Fibroblast of lung (primary cell): ENCODE measurements at places on chromosomes 4 and X. TPM values are rescaled to one million over a fixed set of nuclear protein-coding genes. Genes with fewer than 3 reads are reported as not detected.
A peak's percentile ranks its signal among the peaks of the same experiment; 100 is the strongest.

RAB41 gene
- not detected in 2 replicates for total RNA-seq

F11 gene
- total RNA-seq: not detected in 2 replicates

SMPX gene
- total RNA-seq: not detected in 2 replicates

EFNB1 gene
- total RNA-seq: 41.1 and 43.4 TPM in 2 replicates

NAA11 gene
- not detected in 2 replicates for total RNA-seq

AFP gene
- total RNA-seq: under 0.01 and 0.83 TPM in 2 replicates

TMSB15A gene
- total RNA-seq: 3.6 and 4.1 TPM in 2 replicates

RHOXF2 gene
- total RNA-seq: not detected in 2 replicates

PHEX gene
- total RNA-seq: 1.7 and 1.8 TPM in 2 replicates

KDM6A gene
- total RNA-seq: 13.6 and 28.4 TPM in 2 replicates

FHDC1 gene
- total RNA-seq: 0.26 and 0.33 TPM in 2 replicates

DCAF12L2 gene
- under 0.01 TPM in 1 of 2 replicates, not detected in the other for total RNA-seq

DNA sequence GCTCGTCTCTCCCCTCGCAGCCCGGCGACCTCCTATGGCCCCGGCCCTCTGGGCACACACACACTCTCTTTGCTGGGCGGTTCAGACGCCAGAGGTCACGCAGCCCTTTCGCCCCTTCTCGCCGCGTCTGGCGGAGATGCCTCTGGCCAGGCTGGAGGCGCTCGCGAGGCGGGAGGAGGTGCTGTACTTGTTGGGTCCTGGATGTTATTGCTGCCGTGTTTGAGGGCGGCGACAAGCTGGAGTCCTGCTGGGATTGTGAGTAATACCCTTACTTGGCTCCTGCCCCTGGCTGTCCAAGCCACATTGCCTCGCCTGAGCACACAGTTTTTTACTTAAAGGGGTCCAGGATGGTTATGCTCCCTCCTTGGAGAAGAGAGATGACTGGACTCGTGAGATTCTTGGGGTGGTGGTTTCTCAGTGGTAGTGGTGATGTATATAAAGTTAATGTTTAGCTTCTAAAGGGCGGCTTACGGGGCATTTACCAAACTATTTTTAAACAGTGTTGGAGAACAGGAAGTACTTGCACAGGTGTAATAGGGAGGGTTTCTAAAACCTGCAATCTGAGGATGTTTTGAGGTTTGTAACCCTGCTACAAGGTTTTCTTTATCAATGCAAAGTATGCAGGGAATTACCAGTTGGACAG is 572 bp downstream of the USP53 start:
- peak; percentile 93 for DNase-seq

- peak; percentile 45 for DNase-seq
These were observed 2.4 kb downstream of the CORIN start for GRCh38 chr4:47835494-47835893.

DNA sequence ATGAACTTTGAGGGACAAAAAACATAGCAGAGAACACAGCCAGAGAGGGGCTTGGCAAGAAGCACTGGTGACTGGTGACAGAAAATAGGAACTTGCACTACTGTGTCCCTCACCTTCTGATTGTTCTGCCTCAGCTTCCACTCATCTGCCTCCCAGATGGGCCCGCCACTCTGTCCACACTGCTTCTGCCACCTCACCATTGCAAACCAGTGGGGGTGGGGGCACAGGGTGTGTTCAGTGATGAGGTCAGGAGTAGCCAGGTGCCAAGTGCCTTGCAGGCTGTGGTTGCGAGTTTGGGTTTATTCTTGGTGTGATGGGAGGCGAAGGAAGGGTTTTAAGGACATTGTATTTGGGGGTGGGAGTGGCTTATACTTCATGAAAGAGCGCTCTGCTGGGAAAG is 9.1 kb upstream of the UBA1 start:
- no peak for DNase-seq

- no peak for DNase-seq
These were observed 100.2 kb downstream of the TSPAN7 start for GRCh38 chrX:38661561-38661960.

GRCh38 chr4:10098780-10099160 is 17.8 kb downstream of the WDR1 start:
- DNase-seq: peak; percentile 59

DNA sequence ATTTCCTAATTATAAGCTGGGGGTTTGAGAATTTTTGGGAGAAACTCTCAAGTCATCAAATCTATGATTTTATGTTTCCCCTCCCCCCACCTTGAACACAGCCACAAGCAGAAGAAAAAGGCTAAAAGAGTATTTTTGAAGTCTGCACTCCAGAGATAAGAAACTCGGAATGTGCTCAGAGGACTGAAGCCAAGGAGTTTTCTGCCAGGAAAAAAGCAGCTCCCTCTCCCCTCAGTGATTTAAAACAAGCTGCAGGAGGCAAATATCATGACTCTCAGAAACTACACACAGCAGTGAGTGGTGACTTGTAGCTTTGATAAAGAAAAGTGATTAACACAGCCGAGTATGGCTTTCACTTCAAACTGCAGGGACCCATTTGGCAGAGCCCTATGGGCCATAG is 800.2 kb upstream of the FTHL17 start:
- DNase-seq: peak; percentile 4

DNA sequence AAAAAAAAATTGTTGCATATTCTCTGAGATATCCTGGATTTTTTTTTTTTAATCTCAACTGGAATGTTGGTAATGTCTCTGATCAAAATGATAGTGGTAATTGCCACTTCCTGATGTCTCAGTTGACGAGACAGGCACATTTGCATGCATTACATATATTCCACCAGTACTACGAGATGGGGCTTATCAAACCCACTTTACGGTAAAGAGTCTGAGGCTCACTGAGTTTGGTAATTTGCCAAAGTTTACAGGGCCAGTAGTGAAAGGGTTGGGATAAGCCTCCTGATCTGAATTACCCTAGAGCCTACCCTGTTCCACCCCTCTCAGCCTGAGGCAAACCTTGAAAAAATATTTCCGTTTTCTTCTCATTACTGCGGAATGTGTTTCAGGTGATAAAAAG is 5.3 kb downstream of the MAGEB2 start:
- no peak for DNase-seq

- no peak for DNase-seq
These were observed 34.2 kb downstream of the TAPT1 start for GRCh38 chr4:16192057-16192456.

- DNase-seq: no peak
These were observed 745.4 kb downstream of the TECRL start for GRCh38 chr4:63663870-63664269.

- peak; percentile 25 for DNase-seq
These were observed 80.9 kb upstream of the TLR3 start for GRCh38 chr4:185987961-185988627.

GRCh38 chr4:87270144-87270543 is 49.7 kb upstream of the KLHL8 start:
- peak; percentile 70 for DNase-seq

- no peak for DNase-seq
These were observed 157.0 kb downstream of the FRAS1 start for GRCh38 chr4:78214078-78214477.

DNA sequence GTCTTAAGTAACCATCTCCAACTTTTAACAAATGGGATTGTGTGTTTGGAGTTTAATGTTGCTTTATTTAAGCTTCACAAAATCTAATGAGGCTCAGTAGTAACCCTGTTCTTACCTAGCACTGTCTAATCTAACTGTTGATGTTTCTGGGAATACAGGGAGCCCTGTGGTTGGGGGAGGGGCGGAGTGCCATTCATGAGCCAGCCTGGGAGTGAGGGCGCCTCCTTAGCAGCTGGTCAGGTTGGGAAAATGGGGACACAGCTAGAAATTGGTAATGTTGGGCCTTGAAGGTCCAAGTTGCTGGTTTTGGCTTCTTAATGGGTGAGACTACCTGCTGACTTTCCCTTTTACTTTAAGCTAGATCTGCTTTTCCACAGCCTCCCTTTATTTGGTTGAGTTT is 22.9 kb upstream of the TADA2B start:
- no peak for DNase-seq

GRCh38 chr4:40363382-40363920 is 28.3 kb downstream of the CHRNA9 start:
- no peak for DNase-seq

- DNase-seq: no peak
These were observed 372.1 kb downstream of the RAB28 start for GRCh38 chr4:13112030-13112429.

DNA sequence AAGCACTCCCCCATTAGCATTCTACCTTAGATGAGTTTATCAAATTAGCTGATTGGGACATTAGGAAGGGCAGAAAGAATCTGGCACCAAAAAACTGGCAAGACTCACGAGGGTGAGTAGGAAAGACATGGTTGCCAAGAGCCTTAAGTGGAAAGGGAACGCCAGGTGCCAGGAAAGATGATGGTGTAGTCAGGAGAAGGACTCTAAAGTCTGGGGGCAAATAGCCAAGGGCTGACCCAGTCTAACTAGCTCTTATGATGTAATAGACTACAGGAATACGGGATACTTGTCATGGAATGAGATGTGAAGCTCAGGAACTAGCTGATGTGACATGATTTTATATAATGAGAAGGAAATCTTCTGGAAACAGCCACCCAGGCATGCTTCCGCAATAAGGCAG is 94.8 kb downstream of the MBNL3 start:
- no peak for DNase-seq

DNA sequence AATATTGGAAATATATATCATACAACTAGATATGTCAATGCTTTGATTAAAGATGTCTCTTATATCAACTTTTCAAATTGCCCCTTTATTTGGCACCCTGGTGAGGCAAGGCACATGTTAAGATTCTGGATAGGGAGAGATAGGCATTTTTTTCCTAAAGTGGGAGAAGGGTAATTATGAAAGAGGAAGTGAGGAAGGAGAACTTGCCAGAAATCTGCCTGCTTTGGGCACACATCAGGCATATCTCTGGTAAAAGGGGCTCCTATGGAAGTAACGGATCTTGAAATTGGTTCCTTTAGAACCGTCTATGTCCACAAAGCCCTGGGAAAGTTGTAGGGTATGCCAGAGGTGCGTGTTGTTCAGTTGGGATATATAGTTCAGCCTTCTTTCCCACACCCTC is 5.7 kb downstream of the IL15 start:
- DNase-seq: no peak

DNA sequence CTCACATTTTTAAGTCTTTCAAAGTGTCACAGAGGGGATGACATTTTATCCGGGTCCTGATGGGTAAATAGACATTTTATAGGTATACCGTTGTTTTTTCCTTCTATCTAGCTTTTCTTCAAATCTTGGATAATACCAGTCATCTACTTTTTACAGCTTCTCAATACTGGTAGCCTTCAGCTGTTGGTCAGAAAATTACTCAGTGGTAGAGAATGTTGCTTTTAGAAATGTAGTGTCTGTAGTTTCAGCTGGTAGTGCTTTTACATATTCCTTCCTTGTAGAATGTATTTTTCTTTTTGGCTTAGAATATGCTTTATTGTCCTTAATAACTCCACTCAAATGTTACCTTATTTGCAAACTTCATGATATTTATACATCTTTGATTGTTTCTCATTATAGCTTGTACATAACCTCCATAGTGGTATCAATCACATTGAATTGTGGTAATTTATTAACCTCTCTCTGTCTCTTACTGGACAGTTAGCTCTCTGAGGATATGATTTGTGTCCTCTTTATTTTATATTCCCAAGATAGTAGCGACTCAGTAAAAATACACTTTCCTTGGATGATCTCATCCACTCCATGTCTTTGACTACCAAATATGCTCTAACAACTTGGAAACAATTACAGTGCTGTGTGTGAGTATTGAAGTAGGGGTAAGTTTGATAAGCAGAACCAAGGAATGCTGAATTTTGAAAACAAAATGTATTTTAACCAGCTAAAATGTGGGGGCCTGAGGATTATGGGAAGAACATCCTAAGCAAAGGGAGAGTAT is 53.8 kb downstream of the RAP1GDS1 start:
- peak; percentile 61 for DNase-seq

DNA sequence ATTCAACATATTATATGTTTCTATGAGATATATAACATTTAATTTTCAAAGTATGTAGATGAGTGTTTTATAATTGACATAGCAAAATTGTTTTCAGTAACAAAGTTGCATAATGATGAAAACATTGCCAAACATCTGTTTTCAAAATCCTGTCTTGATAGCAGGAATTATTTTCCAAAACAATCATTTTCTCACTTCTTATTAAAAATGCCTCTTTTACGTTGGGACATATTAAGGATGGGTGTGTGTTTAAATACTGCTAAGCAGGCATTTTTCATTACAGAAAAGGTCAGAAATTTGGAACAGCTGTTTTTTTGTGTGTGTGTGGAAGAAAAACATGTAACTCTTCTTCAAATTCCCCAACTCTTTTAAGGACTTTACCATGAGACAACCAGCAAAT is 452.0 kb downstream of the SPRY1 start:
- DNase-seq: no peak

- DNase-seq: no peak
These were observed 30.4 kb downstream of the CCNQ start for GRCh38 chrX:153568451-153569011.

GRCh38 chr4:112381996-112382692 is 85.0 kb downstream of the ALPK1 start:
- DNase-seq: no peak

DNA sequence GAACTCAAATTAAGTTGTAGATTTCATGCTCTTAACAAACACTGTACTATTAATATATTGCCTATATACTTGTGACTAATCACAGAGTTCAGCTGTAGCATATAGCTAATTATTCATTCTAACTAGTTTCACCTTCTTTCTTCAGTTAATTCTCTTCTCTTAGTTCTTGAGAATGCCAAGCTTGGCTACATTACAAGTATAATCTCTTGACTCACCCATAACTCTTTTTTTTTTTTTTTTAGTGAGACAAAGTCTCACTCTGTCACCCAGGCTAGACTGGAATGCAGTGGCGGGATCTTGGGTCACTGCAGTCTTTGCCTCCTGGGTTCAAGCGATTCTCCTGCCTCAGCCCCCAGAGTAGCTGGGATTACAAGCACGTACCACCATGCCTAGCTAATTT is 5.4 kb downstream of the KLHL5 start:
- no peak for DNase-seq

DNA sequence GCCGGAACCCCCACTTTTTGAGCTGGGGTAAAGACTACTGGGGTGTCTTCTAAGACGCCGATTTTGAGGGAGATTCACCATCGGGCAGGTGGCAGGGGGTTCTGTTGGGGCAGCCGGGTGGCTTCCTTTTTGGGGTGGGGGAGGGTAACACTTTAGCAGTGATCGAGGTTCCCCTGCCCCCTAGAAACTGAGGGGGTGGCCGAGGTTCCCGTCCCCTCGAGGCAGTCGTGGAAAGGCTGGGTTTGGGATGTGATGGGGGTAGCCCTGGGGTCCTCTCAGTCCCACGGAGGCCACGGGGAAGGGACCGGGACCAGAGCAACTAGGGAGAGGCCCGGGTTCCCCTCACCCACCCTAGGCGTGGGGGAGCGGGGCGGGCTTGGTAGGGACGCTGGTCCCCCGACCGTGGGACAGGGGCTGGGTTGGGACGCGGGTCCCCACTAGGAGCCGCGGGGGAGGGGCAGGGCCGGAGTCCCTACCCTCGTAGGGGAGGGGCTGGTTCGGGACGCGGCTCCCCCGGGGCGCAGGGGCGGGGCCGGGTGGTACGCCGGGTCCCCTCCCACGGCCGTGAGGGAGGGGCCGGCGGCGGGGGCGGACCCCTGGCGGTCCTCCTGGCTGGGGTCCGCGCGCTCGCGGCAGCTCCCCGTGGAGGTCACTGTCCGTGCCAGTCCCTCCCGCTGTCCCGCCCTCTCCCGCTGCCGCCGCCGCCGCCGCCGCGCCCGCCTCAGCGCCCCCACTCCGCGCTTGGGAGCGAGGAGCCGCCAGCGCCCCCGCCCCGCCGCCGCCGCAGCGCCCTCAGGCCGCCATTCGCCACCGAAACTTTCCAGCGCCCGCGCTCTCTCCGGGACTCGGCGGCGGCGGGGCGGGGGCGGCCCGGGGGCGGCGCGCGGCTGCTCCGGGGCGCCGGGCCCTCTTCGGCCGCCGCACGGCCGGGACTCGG is at the start of gene TBL1X:
TSS of gene TBL1X (plus strand) at position 624 of the 937 bp plus-strand sequence. CDS start 188,529 bp downstream, outside the sequence.
- peak; percentile 28 for DNase-seq

- peak; percentile 20 for DNase-seq
These were observed 102.6 kb upstream of the C1GALT1C1 start for GRCh38 chrX:120732461-120732860.
